Activated CD4-positive, alpha-beta T cell treated with anti-CD3 and anti-CD28 coated beads, Interleukin-2, amount 50 U/mL, for 16 hours (primary cell): ENCODE measurements at places on chromosomes 12 and 14.

DNA sequence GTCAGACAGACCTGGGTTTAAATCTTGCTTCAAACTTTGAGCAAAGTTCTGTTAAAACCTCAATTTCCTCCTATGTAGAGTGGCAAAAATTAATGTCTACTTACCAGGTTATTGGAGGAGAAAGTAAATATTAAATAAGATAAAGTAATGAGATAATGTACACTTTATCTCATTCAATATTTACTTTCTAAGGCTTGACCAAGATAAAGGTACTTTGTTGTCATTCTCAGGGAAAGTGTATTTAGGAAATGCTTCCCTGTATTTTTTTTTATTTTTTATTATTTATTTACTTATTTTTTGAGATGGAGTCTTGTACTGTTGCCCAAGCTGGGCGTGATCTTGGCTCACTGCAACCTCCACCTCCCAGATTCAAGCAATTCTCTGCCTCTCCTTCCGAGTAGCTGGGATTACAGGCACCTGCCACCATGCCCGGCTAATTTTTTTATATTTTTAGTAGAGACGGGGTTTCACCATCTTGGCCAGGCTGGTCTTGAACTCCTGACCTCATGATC is 4.7 kb downstream of the FAM161B start:
- no peak for DNase-seq

GRCh38 chr12:57526477-57527126 is 4.0 kb downstream of the MBD6 start:
- DNase-seq = no peak

DNA sequence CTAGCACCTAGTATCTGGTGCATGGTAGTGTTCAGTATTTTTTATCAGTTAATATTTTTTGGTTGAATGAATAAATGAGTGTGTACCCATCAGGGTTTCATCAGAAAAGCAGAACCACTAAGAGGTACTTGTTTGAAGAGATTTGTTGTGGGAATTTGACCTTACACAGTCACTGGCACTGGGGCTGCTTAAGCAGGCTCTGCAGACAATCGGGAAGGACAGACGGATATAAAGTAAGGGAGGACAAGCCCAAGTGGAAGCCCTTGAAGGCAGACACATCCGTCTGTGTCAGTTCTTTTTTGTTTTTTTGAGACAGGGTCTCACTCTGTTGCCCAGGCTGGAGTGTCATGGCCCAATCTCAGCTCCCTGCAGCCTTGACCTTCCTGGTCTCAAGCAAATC is 38.7 kb downstream of the CD9 start:
- DNase-seq = no peak

DNA sequence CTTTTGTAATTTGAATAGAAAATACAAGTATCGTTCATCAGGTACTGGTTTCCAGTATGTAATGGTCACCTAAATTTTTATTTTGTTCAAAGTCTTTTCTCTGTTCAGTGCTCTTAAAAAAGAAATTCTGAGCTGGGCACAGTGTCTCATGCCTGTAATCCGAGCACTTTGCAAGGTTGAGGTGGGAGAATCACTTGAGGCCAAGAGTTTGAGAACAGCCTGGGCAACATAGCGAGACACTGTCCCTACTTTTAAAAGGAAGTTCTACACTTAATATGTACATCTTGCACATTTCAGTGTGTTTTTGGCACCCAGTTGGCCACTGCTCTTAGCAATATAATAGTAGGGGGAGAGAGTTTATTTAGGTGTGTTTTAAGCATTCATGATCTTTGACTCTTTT is 27.9 kb downstream of the PCNX1 start:
- no peak for DNase-seq

GRCh38 chr12:92403210-92404175 is 257.8 kb upstream of the BTG1 start:
- DNase-seq = peak; percentile 91

DNA sequence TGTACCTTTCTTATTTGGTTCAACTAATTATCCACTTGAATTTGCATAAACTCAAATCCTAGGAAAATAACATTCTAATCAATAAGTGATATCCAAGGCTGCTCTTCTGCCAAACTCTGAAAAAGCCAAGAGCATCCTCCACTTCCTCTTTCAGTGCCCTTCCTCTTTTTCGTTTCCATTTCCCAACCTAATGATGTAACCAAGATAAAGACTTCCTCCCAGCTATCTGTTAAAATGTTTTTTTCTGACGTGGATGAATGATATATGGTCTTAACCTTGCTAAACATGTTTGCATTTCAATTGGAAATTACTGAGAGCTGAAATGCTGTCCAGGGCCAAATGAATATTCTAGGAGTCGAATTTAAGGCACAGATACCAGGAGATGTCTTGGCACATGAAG is 459.5 kb upstream of the PDE3A start:
- DNase-seq = no peak

- no peak for DNase-seq
These were observed 39.7 kb downstream of the PPTC7 start for GRCh38 chr12:110543252-110543959.

DNA sequence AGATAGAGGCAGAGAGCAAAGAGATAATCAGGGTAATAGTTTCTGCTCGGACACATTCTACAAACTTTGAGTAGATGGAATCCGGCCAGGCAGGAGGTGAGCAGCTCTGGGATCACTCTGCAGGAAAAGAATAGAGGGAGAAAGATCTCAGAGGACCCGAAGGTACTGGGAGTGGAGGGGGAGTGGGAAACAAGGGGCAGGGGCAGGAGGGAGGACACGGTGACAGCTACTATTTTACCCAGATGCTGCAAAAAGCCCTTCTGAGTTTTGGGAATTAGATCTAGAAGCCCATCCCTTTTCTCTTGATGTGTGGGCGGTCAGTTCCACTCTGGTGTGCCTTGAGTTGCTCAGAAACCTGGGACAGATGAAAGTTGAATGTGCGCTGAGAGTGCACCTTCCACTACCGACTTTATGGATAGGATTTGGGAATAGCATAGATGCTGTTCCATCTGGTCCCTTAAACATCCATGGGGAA is 556 bp downstream of the GPRC5A start:
- DNase-seq = no peak

DNA sequence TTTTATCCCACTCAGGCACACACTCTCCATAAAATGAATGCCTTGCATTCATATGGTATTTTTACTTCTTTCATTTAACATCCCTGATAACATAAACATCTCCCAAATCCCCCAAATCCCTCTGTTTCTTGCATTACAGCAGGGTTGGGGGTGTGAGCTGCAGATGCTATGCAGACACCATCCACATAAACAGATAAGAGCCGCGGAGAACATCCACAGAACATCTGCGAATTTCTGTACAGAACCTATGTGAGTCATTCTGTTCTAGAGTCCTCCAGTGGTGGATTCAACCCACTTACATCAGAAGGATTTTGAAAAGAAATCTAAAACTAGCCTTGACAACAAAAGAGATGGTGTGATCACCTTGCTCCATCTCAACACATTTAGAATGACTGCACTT is 20.3 kb downstream of the FBLN5 start:
- no peak for DNase-seq

GRCh38 chr14:53108292-53109104 is 44.6 kb downstream of the DDHD1 start:
- peak; percentile 20 for DNase-seq

- no peak for DNase-seq
These were observed 69.9 kb downstream of the TGFB3 start for GRCh38 chr14:75911883-75912282.

DNA sequence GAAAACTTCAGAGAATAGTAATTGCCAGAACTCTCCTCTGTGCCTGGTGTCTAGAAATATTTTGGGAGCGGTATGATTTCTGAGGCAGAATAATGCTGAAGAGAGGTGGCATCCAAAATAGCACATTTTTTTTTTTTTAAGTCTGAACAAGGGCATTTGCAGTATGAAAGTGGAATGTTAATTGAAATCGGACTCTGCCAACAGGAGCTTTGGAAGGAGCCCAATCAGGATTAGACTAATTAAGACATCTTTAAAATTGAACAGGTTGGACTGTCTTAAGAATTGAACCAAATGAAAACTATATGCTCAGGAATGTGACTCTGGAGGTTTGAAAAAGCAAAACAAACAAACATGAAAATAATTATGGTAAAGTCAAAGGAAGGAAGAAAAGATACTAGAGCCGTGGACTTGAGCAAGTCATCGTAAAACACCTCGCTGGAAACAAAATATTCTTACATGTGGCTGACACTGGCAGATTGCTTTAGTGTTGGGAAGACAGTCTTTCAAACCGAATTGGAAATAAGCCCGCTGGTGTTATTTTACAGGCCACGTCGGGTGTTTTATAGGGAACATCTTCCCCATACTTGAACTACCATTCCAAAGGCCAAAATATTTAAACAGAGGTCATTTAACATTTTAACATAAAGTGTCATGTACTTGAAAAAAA is 436.3 kb downstream of the VRK1 start:
- no peak for DNase-seq

DNA sequence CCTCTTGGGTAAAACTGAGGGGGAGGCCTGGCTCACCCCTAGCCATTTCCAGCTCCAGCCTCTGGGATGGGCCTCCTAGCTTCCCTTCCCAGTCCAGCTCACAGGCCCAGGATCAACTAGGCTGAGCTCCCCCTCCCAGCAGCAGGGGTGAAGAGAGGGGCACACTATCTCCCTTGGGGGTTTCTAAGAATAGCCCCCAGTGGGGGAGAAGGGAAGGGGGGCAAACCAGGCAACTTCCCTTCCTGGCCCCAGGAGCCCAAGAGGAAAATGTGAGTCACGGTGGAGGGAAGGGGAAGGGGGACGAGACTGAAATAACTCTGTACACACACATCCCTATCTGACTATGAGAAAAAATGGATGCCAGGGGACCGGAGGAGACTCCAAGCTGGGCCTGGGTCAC is 9.0 kb downstream of the ADCY6 start:
- DNase-seq = no peak

- DNase-seq = no peak
These were observed 188.5 kb downstream of the CCDC91 start for GRCh38 chr12:28378736-28379135.

DNA sequence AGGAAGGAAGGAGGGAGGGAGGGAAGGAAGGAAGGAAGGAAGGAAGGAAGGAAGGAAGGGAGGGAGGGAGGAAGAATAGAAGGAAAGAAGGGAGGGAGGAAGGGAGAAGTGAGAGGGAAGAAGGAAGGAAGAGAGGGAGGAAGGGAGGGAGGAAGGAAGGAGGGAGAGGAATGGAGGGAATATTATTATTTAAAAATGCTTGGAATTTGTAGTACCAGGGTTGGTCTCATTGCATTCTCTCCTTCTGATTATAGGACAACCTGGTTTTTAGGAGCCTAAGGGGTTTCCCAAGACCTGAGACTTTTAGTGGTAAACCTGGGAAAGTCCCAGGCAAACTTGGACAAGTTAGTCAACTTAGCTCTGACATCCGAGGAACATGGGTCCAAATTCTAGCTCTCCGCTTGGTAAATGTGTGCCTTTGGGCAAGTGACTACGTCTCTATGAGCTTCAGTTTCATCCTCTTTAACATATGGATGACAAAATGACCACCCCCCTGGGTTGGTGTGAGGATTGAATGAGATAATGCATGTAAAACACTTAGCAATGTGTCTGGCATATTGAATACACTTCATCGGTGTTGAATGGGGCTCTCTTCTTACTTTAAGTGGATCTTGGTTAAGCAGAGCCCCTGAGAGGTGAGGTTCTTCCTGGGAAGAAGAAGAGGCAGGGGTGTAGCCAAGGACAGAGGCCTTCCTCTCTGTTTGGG is 690.7 kb upstream of the TBX3 start:
- no peak for DNase-seq

DNA sequence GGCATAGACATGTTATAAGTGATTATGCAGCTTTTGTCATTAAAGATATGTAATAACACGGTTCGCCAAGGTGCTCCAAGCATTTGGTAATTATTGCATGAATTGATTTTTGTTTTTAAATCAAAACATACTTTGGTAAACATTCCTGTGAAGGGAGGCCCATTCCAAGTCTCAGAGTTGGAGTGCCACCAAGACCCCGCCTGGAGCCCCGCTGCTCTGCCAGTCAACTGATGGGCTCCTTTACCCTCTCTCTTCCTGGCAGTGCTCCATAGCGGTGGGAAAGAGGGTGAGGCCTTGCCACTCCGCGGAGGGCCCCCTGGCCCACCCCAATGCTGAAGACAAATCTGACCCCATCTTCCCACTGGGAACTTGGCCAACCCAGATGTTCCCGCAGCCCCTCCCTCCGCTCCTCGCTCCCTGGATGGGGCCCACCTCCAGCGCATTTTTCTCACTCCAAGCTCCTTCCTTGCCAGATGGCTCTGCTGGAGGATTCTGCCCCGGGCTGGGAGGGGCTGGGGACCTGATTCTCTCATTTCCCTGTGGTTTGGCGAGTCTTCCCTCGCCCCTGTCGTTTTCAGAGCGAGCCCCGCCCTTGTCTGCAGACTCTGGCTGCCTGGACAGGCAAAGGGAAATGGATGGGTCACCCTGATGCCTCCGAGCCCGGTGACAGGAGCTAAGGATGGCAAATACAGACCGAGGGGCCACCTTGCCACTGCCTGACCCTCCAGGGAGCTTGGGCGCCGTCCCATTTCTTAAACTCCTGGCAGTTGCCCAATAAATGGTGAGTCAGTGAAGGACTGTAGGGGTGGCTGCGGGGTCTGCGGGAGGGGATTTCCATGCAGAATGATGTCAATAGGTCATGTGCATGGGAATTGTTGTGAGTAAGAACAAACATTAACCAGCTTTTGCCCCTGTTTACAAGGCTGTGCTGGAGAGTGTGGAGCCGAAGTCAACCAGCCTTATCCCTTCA is 9.2 kb upstream of the PAPLN start:
- DNase-seq = no peak

DNA sequence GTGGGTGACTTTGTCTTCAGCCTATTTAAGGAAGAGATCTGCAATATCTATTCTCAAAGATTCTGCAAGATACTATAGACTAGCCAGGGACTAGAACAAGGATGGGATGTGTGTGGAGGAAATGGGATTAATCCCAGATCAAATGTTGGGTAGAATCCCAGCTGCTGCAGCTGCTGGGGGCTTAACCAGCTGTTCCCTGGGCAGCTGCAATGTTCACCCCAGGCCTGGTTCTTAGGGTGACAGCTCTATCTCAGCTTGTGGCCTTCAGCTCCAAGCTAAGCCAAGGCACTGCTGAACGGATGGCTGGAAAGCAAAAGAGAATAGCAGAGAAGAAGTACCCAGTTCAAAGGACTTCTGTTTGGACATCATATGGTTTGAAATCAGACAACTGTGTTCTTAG is 10.0 kb upstream of the RHEBL1 start:
- DNase-seq = no peak

- no peak for DNase-seq
These were observed 3.0 kb downstream of the ARHGAP5 start for GRCh38 chr14:32080001-32080510.

- DNase-seq = no peak
These were observed 143.1 kb downstream of the ZNF664 start for GRCh38 chr12:124115976-124116690.

- DNase-seq = no peak
These were observed 95.9 kb downstream of the TSPAN9 start for GRCh38 chr12:3173008-3173553.

- DNase-seq = no peak
These were observed 29.0 kb upstream of the LUM start for GRCh38 chr12:91140026-91140931.

- DNase-seq = no peak
These were observed 251.1 kb downstream of the MED13L start for GRCh38 chr12:116026346-116026745.
